CD4-positive, alpha-beta T cell (primary cell): ENCODE measurements at places on chromosomes 11 and 22. TPM values are rescaled to one million over a fixed set of nuclear protein-coding genes. Genes with fewer than 3 reads are reported as not detected.

OR8B3 gene
- total RNA-seq: not detected

C22orf39 gene
- total RNA-seq: 32.6 TPM

TRPC6 gene
- not detected for total RNA-seq

CFAP300 gene
- not detected for total RNA-seq

GRCh38 chr11:47393163-47394049 lies 15.0 kb upstream of the SLC39A13 start:
- no peak overlapping the region for H3K27ac ChIP-seq
- H3K27me3 ChIP-seq: no peaks in the 10 kb centered on the region
- no peak overlapping the region for H3K4me3 ChIP-seq

DNA sequence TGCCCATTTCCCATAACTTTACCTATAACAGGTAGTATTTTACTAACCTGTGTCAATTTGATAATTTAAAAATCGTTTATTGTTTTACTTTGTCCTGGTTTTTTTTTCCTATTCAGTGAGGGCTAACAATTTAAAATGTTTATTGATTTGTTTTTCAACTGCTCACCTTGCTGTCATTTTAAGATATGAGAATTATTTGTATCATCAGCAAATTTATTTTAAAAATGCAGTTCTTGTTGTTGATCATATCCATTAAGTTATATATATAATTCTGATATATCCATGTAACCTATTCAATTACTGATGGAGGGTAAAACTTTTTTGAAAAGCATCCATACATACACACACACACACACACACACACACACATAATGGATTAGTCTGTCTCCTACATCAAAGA lies 24.8 kb downstream of the RRAS2 start:
- H3K27ac ChIP-seq: no peak overlapping the region
- no peaks in the 10 kb centered on the region for H3K27me3 ChIP-seq
- DNase-seq: no peak
- H3K4me1 ChIP-seq: no peaks in the 10 kb centered on the region
- no peak overlapping the region for H3K4me3 ChIP-seq

GRCh38 chr11:2869134-2869526 lies 16.4 kb downstream of the CDKN1C start:
- peaks cover 38% of the 10 kb centered on the region for H3K27me3 ChIP-seq
- no peak overlapping the region for H3K27ac ChIP-seq
- no peaks in the 10 kb centered on the region for H3K36me3 ChIP-seq
- no peak for DNase-seq
- peaks cover 4% of the 10 kb centered on the region for H3K4me1 ChIP-seq

- no peak overlapping the region for H3K27ac ChIP-seq
- no peak overlapping the region for H3K4me3 ChIP-seq
- no peak for DNase-seq
Measured at GRCh38 chr11:75287579-75287978, 47.0 kb downstream of the TPBGL start.

- H3K27me3 ChIP-seq: peaks cover 16% of the 10 kb centered on the region
- no peak overlapping the region for H3K27ac ChIP-seq
- H3K4me3 ChIP-seq: no peak overlapping the region
- no peak for DNase-seq
- no peaks in the 10 kb centered on the region for H3K4me1 ChIP-seq
Measured at GRCh38 chr11:12901874-12902481, 107.1 kb upstream of the RASSF10 start.

GRCh38 chr11:69957849-69958248 lies 120.3 kb upstream of the ANO1 start:
- H3K4me3 ChIP-seq: no peak overlapping the region
- H3K27ac ChIP-seq: no peak overlapping the region
- H3K27me3 ChIP-seq: peaks cover 2% of the 10 kb centered on the region
- no peaks in the 10 kb centered on the region for H3K4me1 ChIP-seq
- no peaks in the 10 kb centered on the region for H3K36me3 ChIP-seq

DNA sequence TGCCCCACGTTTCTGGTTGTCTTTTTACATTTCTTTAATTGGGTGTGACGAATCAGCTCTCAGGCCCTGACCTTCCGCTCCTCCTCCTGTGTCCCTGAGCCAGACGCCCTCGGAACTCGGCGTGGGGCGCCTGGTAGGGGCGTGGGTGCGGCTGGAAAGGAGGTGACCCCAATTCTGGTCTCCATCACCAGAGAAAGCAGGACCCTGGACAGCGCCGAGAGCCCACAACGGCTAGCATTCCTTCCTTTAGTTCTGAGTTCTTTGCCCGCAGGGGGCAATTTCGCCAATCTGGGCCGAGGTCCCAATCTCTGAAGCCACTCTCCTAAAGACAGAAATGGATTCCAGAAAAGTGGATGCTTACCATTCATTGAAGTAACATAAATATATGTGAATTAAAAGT lies 11.7 kb upstream of the RBMXL2 start:
- no peaks in the 10 kb centered on the region for H3K27me3 ChIP-seq
- no peaks in the 10 kb centered on the region for H3K36me3 ChIP-seq
- H3K4me3 ChIP-seq: no peak overlapping the region
- H3K4me1 ChIP-seq: no peaks in the 10 kb centered on the region
- no peak overlapping the region for H3K27ac ChIP-seq
- DNase-seq: no peak

TSPAN18 gene
- 23.0 TPM for total RNA-seq

DNA sequence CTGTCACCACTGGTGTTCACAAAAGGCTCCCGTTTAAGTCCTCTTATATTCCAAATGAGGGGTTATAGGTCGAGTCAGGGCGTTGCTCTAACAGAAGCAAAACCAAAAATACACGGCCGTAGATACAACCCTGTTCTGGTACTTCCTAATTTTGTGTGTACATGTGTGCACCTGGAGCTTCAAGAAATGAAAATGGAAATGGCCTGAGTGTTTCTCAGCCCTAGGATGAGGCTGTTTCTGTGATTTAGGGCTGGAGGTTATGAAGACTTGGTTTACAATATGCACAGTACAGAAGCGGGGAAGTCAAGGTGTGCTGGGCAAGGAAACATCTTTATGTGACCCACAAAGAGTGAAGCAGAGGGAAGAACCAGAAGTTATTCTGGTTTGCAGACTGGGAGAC lies 110.4 kb upstream of the OR4B1 start:
- H3K4me1 ChIP-seq: peaks cover 60% of the 10 kb centered on the region
- H3K36me3 ChIP-seq: no peaks in the 10 kb centered on the region
- H3K27me3 ChIP-seq: no peaks in the 10 kb centered on the region
- DNase-seq: no peak

VWCE gene
- 0.64 TPM for total RNA-seq

DNA sequence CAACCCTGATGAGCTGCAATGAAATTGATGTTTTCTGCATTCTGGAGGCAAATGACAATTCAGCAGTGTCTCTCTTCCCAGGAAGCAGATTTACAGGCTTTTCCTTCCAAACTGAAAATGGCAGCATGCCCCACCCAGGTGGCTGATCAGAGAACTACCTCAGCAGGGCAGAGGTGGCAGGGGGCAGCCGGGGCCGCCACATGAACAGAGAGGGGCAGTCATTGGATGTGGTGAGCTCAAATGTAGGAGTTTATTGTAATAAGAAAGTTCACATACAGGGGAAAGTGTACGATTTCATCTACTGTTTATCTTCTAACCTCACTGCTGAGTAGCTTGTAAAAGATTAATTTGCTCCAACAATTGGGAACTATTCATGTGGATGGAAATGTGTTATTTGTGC lies 15.7 kb upstream of the PARVA start:
- H3K27ac ChIP-seq: no peak overlapping the region
- peaks cover 59% of the 10 kb centered on the region for H3K4me1 ChIP-seq
- no peak overlapping the region for H3K4me3 ChIP-seq
